ENCODE measurements at places on chromosomes 6 and 20.

GRCh38 chr6:134253681-134254080, 64.2 kb downstream of the SGK1 start:
- DNase-seq, result no peak

DNA sequence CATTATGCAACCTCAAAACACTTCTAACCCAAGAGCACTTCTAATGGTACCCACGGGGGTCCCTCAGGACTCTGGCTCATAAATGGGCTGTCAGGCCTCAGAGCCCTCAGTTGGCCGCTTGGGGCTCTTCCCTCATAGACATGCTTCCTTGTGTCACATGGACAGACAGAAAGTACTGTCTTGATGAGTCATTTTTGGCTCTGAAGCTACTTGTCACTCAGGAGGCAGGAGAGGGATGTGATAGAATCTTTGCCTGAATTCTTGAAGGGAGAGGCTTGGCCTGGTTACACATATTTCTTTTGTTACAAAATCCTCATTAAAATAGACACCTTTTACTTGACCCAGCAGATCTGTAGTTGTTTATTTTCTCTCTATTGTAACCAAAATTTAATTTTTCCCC, 15.1 kb upstream of the EDN1 start:
- DNase-seq, result no peak

- DNase-seq, result no peak
Measured at GRCh38 chr6:125886914-125887313, 69.7 kb upstream of the HINT3 start.

DNA sequence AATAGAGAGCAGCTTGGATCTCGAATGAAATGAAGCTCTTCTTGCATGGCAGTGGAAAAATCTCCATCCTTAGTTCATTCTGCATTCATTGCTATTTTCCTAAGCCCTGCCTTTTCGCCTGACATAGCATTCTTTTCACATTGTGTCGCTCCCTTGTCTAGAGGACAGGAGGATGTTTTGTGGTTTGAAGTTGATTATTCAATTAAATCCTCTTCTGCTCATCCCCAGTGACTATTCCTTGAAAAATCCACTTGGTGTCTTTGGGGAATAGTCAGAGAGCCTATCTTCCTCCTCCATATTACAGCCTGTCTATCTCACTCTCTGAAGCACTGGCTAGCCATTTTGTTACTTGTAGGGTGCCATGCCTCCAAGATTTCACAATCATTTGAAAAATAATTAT, 161.2 kb downstream of the KLHL32 start:
- DNase-seq, result no peak

DNA sequence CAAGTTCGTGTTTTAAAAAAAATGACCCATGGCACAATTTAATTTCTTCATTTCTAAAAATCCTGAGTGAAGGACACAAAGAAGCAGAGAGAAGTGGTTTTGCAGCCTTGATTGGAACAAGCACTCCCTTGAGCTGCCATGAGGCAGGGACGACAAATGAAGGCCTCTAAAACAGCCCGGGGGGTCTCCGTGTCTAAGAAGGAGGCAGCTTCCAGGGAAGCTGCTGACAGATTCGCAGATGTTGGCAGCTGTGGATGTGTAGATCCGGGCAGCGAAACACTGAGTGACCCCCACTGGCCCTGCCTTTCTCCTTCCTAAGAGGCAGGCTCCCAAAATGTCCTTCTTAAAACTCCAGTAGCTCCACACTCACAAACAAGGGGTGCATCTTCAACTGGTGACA, 9.6 kb upstream of the LBP start:
- DNase-seq, result no peak

DNA sequence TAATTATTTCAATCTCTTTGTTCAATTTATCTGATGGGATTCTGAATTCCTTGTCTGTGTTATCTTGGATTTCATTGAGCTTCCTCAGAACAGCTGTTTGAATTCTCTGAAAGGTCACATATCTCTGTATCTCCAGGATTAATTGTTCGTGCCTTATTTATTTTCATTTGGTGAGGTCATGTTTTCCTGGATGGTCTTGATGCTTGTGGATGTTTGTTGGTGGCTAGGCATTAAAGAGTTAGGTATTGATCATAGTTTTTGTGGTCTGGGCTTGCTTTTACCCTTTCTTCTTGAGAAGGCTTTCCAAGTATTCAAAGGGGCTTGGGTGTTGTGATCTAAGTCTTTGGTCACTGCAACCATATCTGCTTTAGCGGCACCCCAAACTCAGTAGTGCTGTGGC, 39.4 kb upstream of the SCP2D1 start:
- DNase-seq, result no peak

GRCh38 chr6:76772951-76773350, 690.3 kb downstream of the HTR1B start:
- no peak for DNase-seq

- DNase-seq, result no peak
Measured at GRCh38 chr20:5910186-5910585, 40.1 kb downstream of the TRMT6 start.

DNA sequence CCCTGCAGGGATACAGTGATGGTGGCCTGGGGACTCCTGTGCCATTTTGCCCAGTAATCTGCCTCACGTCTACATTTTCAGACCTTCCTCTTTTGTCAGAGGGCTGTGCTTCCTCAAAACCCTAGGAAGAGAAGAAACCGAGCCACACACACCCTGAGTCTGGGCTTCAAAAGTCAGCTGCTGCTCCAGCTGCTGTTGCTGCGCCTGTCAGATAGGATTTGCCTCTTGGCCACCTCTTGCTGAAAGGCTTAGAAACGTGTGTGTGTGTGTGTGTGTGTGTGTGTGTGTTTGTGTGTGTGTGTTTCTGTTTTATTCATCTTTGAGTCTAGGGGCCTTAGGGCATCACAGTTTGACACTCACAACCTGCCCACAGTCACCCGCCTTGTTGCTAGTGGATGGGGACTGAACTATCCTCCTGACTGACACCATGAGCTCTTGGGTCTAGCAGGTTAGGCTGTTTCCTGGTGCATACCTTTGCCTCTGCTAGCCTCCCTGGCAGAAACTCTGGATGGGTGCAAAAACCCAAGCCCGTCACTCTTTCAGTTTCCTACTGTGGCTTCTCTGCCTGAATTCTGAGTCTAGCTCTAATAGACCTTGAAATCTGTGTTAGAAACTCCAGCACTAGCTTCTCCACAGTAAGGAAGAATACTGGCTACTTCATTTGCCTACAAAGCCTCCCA, 94.9 kb upstream of the CEP85L start:
- no peak for DNase-seq

GRCh38 chr6:74551896-74552295, 654.0 kb downstream of the COL12A1 start:
- DNase-seq, result no peak
